GOT3 (cell line): ENCODE measurements at places on chromosomes 1 and 21.
A peak's percentile ranks its signal among the peaks of the same experiment; 100 is the strongest.

DNA sequence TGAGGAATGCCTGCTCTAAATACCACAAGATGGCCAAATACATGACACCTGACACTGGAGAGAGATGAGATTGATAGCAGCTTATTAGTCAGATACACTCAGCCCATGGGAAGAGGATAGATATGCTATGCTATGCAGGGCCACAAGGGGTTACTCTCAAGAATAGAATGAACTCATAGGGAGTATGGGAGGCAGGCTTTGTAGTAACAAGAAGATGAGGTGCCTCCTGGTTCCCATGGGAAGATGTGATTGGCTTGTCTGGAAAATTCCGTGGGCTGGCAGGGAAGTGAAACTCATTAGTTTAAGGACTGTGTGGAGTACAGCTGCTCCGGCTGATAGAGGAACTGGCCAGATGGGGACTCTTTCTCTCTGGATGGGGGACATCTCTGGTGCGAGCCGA, 16.5 kb downstream of the CCDC30 start:
- DNase-seq, result no peak

DNA sequence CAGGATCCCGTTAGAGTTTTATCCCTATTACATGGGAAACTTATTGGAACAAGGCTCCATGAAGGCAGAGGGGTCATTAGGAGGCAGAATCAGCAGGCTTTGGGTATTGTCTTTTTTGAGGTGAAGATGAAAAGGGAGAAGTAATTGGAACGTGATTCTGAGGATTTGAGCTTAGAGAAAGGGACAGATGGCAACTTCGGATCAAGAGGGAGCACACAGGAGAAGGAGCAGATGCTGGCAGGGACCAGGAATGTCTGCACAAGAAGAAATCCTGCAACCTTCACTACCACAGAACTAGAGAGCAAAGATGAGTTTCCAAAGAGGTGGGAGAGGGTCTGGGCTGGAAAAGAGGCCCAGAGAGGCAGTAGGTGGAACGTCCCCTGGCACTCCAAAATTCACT, 202.8 kb downstream of the RRAGC start:
- DNase-seq, result no peak

- DNase-seq, result no peak
Measured at GRCh38 chr1:106194206-106194605, 862.3 kb upstream of the PRMT6 start.

DNA sequence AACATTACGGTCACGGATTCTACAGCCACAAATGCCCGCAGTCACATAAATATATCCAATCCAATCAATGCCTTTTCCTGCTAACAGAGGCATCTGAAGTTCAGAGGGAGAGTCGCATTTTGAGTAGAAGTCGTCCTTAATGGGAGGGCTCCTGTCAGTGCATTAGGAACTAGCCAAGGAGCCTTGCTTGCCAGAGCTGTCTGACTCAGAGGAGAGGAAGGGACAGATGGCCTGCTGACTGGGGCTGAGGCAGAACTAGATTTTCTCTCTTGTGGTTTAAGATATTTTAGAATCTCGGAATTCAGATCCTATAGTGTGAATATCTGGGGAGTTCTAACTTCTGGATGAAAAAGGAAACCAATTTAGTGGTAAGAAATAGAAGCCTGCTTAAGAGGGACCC, 10.6 kb downstream of the XKR8 start:
- DNase-seq, result no peak

DNA sequence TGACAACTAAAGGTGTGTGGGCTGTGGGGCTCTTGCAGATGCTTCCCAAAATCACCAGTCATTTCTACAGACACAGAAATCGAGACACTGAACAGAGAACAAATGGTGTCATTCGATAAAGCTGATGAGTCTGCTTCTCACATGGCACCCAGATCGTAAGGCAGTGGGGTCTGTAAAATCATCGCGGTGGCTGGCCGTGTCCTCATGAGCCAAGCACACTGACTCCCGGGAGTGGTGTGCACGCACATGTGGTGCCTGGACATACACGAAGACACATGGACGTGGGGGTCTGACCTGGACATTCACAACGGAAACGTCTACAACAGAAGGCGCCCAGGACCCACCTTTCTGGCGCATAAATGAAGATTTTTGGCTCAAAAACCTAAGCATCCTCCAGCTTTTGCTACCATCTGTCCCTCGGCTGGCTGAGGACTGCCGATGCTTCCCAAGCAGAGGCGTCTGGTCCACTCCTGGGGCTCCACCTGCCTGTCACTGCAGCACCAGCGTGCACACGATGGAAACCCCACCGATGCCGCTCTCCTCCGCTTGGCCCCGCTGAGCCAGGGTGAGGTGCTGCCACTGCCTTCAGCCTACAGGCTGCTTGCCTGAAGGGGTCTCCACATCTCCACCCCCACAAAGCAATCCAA, 6.8 kb downstream of the SMIM1 start:
- no peak for DNase-seq

DNA sequence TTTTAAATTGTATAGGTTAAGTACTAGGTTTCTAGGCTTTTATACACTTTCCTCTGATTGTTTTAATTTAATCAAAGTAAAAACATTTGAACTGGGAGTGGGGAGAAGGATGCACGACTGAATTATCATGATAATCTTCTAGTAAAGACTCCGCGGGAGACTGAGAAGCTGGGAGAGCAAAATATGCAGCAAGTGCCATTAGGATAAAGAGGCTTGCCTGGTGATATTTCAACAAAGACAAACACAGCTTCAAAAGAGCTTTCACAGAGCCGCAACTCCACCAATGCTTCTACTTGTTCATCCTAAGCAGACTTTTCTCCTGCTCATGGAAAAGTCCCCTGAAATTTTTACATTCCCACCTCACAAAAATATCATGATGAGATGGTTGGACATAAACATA, 239.0 kb upstream of the PTBP2 start:
- DNase-seq, result no peak

DNA sequence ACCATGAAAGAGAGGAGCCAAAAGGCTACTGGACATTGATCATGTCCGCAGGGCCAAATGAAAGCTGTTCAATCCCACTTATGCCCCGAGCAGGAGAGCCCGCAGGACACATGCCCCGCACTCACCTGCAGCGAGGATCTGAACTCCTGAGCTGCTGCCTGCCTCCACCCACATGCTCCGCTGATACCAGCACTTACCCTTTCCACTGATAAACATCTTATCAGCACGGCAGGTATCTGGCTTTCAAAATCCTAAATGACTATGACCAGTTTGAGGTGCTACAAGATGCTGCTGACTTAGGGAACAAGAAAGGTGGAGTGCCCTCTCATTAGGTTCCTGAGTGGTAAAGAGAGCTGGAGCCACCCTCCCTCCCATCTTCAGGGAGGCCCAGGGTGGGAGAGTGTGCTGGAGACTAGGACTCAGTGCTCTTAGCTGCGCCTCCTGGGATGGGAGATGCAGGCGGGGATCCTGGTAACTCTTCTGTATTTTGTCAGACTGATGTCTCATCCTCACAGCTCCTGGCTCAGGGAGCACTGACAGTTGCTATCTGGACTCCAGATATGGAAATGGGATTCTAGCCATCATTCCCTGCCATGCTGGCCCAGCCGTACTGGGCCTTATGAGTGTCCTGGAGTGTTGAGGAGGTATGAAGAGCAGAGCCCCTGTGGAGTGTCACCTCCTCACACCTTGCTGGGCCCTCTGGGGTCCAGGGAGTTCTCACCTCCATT, 86.4 kb upstream of the F3 start:
- DNase-seq, result no peak

DNA sequence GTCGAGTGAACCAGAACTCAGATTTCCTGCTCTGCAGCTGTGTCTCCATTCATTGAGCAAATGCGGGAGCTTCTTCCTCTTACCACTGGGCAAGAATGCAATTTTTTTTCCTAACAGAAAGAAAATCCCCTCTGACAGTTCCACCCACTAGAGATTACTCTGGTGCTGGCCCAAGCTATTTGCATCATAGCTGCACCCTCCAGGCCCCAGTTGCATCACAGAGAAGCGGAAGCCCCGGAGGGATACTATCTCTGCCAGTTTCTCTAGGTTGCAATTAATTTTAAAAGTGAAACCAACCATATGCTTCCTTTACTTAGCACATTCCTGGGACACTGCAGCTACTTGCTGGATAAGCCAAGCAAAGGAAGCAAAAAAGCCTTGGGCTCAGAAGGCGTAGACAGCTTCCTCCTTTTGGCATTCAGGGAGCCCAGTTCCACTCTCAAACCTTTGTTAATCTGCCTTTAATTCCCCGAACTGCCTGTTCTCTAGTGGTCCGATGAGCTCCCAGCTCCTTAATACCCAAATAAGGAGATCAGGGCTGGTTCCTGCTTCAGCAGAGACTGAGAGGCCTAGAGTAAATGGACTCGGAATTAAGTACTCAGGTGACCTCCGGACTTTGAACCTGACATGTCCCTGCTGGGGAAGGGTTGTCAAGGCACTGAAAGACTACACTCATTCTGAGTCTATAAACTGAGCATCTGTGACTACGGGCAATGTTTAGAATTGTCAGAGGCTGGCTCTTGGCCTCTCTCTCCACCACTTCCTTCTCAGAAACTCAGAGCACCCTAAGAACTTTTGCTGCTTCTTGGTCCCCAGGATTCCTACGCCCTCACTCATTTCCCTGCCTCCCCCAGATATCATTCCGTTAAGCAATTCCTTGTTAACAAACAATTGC, 72.5 kb upstream of the TNFSF18 start:
- DNase-seq, result peak; percentile 91

GRCh38 chr1:109818988-109819764, 55.5 kb upstream of the EPS8L3 start:
- DNase-seq, result no peak

DNA sequence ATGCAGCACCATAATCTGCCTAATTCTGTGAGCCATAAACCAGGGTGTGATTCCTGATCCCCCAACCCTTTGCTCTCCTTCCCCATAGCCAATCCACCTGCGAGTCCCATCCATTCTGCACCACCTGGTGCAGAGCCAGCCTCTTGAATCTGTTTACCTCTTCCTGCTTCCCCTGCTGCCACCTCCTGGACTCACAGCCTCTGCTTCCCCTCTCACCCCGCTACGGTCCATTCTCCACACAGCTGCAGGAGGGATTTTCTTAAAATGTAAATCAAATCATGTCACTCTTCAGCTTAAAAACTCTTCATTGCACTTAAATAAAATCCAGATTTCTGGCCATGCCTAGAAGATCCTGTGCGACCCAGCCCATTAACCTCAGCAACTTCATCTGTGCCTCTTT, 186.7 kb downstream of the FOXD2 start:
- no peak for DNase-seq

- no peak for DNase-seq
Measured at GRCh38 chr1:214362188-214362882, 81.4 kb downstream of the SMYD2 start.

DNA sequence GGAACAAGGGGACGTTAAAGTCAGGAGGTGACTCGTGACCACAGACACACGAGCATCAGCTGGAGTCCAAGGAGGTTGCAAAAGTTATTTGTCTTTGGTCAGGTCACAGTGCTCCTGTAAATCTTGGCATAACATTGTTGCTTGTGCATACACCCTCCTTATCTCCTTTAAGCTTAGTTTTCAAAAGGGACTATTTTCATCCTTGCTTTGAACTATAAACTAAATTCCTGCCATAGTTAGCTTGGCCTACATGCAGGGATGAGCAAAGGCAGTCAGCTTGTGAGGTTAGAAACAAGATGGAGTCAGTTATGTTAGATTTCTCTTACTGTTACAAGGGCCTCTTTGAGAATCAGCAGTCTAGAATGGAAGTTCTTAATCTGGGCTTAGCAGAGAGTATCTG, 28.0 kb upstream of the FASLG start:
- no peak for DNase-seq

- DNase-seq, result no peak
Measured at GRCh38 chr1:174534789-174535188, 87.0 kb downstream of the GPR52 start.

DNA sequence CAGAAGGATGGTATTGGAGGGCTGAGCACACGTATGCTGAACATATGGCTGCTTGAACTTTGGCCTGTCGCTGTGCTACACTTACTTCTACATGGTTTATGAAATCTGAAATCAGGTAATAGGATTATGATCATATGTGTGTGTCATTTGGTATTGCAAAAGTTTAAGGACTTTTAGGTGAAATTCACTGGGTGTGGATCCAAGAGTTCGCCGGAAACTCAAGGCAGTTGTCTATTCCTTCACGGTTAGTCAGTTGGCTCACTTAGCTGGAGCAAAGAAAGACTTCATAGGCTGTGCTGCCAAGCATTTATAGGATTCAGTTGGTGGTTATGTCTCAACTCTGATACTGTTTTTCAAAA, 927 bp downstream of the UAP1 start:
- no peak for DNase-seq

DNA sequence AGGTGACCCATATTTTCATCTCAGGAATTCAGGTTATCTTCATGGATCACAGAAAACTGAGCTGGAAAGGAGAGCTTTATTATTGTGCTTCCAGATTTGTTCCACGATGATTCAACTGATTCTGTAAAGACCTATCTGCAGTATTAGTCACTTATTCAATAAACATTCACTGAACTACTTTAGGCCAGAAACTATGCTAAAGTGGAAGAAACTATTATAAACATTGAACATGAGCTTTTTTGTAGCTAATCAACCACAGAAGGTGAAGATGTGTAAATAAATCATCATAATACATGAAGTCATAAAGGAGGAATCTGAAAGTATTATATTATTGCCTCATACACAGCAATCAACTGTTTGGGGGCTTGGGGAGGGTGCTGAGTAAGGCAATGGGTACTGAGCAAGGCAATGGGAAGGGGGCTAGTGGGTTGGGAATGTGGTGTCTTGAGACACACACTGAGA, 30.6 kb upstream of the EXO1 start:
- no peak for DNase-seq

DNA sequence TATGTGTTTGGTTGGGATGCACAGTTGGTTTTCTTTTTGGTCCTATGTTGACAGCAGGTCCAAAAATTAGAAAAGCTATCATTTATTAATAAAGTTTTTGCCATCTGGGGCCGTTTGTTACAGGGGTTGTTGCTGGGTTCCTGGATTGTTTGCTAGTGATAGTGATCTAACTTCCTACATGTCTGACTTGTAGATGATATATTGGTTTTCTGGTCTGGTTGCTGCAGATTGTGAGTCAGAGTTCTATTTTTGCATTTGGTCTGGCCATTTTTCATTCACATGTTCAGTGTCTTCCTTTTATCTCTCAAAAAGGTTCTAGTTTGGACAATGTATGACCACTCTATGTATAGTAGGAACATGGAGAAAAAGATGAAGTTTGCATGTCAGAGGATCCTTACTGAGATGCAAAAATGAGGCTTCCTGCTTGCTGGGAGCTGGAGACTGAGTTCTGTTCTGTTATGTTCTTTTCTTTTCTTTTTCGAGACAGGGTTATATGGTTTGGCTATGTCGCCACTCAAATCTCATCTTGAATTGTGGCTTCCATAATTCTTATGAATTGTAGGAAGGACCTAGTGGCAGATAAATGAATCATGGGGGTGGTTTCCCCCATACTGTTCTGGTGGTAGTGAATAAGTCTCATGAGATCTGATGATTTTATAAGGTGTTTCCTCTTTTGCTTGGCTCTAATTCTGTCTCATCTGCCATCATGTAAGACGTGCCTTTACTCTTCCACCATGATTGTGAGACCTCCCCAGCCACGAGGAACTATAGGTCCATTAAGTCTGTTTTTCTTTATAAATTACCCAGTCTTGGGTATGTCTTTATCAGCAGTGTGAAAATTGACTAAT, 4.2 kb upstream of the NVL start:
- DNase-seq, result no peak

- DNase-seq, result no peak
Measured at GRCh38 chr1:178161516-178161915, 67.6 kb downstream of the RASAL2 start.

- no peak for DNase-seq
Measured at GRCh38 chr1:207429963-207430362, 24.2 kb upstream of the CR2 start.

GRCh38 chr1:78102082-78102481, 56.3 kb downstream of the GIPC2 start:
- no peak for DNase-seq

- DNase-seq, result no peak
Measured at GRCh38 chr1:59592924-59593323, 221.8 kb upstream of the HOOK1 start.
